ENCODE measurements at places on chromosomes 5 and 9. TPM values are rescaled to one million over a fixed set of nuclear protein-coding genes. Genes with fewer than 3 reads are reported as not detected.

BTNL9 gene
- total RNA-seq = not detected

PCDH12 gene
- 0.11 TPM for total RNA-seq

PARP8 gene
- 8.7 TPM for total RNA-seq

CDHR2 gene
- not detected for total RNA-seq

IFNA2 gene
- not detected for total RNA-seq

ZDHHC11 gene
- total RNA-seq = 0.44 TPM

EGFL7 gene
- 7.2 TPM for total RNA-seq

SGCD gene
- total RNA-seq = 3.7 TPM
